ENCODE measurements at places on chromosomes 4 and X.

GRCh38 chr4:85805891-85806290 lies 330.9 kb downstream of the ARHGAP24 start:
- DNase-seq: no peak

DNA sequence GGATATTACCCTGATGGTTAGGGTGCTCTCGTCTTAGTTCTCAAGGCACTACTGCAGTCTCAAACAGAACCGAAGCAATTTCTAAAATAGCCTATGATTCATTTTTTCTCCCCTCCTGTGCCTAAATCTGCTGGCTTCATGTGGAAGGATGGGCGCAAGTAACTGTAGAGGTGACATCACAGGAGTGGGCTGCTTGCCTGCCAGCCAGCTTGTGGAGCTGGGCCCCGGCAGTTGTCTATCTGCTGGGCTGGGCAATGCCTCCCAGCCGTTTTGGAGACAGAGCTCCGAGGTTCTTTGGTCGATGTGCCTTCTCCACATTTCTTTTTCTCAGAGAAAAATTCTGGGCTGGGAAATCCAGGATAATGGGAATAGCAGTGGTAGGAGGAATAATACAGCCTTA lies 34.3 kb upstream of the CITED1 start:
- no peak for DNase-seq

GRCh38 chr4:83112231-83112630 lies 2.3 kb downstream of the PLAC8 start:
- DNase-seq: no peak

GRCh38 chr4:3268395-3269104 lies 19.6 kb downstream of the MSANTD1 start:
- DNase-seq: no peak

DNA sequence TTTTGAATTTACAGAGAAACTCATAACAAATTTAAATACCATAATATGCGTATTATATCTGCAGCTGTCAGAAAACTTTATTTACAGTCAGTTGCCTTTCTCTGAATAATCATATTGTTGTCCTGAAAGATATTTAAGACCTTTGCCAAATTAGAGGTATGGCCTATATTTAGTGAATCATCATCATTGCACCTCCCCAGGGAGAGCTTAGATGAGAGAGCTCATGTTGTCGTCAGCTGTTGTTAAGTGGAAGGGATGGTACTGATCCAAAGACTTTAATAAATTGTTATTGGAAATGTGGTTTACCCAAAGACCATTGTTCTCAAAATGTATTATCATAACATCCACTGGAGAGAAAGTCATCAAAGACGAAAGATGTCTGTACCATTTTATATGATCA lies 128.6 kb downstream of the HTR2C start:
- DNase-seq: no peak

DNA sequence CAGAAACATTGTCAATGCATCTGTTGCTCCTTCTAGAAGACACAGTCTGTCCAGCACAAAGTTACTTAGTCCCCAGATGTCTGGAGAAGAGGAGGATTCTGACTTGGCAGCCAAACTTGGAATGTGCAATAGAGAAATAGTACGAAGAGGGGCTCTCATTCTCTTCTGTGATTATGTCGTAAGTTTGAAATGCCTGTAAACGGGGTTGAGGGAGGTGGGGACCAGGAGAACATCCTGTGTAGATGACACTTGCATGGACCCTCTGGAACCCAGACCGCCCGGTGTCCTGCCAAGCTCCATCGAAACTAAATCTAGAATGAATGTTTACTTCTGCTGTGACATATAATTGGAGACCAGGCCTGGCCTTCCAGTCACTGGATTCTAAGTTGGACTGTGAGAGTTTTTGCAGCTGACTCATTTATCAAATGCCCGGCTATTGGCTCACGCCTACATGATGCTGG lies 45.0 kb upstream of the MSANTD1 start:
- DNase-seq: no peak

- DNase-seq: no peak
Measured at GRCh38 chr4:138716559-138717335, 298.8 kb upstream of the NOCT start.

DNA sequence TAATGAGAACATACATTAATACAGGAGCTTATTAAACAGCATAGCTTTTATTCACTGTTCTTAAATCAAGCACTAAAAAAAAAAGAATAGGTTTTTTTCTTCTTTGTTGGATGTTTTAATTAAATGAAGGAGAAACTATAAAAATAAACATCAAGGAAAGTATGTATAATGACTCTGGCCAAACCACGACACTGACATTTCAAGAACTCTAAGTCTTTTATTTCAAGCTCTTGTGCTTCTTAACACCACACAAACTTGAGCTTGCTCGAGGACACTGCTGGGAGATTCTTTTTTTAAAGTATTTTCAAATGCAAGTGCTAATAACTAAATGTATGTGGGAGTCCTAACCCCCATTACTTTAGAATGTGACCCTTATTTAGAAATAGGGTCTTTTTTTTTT lies 204.9 kb upstream of the PPARGC1A start:
- no peak for DNase-seq

GRCh38 chrX:78333521-78333920 lies 6.1 kb upstream of the CYSLTR1 start:
- no peak for DNase-seq

DNA sequence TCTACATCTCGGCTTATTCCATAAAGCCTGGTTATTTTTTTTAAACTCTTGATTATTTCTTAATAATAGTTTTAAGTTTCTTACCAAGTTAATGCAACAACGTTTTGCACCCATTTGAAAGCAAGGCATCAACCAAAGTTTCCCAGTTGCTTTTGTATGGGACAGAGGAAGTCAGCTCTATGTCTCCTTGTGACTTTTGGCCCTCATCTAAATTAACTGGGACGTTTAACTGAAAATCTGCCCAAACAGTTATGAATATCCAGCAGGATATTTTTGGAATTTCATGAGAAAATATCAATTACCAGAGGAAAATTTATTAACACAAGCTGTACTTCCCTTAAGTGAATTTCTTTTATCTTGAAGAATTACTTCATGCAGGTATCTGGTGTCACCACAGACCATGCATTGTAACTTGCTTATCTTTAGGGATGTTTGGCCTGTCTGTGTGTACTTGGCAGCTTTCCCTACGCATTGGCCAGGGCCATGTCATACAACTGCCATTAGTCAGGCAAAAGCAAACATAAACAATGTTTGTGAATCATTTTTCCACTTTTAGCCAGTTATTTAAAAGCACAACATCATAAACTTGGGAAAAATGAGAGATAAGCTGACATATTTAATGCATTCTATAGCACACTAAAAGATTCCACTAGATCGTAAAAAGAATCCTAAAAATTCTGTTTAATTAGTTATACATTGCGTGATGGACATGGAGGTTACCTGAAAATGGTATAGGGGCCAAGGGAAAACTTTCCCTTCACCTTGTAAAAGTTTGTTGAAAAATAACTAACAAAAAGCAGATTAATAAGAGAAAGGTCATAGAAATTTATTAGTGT lies 101.4 kb upstream of the PDE5A start:
- DNase-seq: peak; percentile 6

DNA sequence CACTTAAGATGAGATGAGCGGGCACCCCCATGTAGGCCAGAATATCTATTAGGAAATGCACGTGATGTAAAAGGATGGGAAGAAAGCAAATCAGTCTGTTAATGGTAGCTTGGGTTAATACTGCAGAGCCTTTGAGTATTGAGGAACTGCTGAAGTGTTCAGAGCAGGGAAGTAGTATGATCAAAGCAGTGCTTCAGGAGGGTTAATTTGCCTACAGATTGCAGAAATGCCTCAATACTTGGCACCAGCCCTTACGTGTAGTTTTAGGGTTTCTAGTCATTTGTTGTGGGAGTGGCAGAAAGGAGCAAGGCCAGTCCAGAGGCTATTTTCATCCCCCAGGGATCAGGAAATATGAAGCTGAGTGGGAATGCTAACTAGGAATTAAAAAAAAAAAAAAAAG lies 19.7 kb downstream of the ZFX start:
- DNase-seq: no peak

GRCh38 chrX:88612870-88613329 lies 134.1 kb upstream of the CPXCR1 start:
- DNase-seq: no peak

- no peak for DNase-seq
Measured at GRCh38 chr4:79863333-79863732, 209.7 kb downstream of the ANTXR2 start.

GRCh38 chr4:184757810-184758209 lies 23.9 kb upstream of the CENPU start:
- no peak for DNase-seq

DNA sequence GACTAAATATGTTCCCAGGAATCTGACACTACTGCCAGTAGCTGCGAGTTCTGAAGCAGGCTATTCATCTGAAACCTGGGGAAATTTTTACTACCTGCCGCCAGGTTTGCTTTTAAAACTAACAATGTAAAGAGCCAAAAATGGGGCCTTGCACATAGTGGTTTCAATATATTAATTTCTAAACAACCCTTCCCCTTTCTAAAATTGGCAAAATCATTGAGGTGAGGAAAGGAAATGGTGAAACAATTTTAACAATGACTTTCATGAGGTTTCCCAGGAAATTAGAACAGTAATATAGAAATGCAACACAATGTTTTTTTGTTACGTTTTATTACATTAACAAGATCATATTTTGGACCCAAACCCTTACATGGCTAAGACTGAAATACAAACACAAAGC lies 21.3 kb downstream of the FANCB start:
- no peak for DNase-seq

DNA sequence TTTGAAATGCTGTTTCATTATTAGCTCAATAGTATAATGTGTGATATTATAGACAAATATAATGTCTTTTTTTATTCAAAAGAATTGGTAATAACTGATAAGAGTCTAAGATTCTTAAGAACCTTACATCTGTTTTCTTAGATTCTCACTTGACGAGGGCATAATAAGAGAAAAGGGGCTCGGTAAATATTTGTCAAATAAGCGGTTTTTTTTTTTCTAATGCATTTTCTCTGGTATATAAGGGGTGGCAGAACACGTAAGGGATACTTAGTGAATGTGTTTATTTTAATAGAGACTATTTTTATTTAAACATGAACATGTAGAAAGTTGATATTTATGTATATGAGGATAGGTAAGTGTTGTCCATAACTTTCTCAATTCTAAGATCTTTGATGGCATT lies 200.6 kb downstream of the RAPGEF2 start:
- DNase-seq: no peak

DNA sequence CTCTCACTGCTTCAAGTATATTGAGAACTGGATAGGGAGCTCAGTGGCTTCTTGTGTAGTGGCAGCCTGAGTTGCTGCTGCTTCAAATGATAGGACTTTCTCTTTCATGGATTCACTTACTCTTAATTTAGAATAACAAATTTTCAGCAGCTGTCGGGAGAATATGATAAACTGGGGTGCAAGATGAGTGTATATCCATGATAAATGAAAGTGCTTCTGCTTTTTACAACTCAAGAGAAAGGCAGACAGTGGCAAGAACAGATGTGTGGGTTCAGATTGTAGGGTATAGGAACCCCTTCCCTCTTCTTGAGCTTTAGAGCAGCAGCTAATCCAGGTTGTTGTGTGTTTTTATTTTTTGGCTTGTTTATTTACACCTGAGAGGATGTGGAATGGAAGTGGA lies 1.0 kb downstream of the SH3BGRL start:
- no peak for DNase-seq
